AG10803 (cell line): ENCODE measurements at places on chromosomes 4 and X.

GRCh38 chr4:135120195-135120594 lies 918.6 kb upstream of the PABPC4L start:
- DNase-seq, result no peak

GRCh38 chrX:100098660-100099375 lies 311.3 kb downstream of the PCDH19 start:
- peak; percentile 66 for DNase-seq

- DNase-seq, result no peak
Measured at GRCh38 chr4:59936566-59936965, 1263.6 kb upstream of the ADGRL3 start.

GRCh38 chr4:47819178-47819577 lies 18.7 kb downstream of the CORIN start:
- no peak for DNase-seq

DNA sequence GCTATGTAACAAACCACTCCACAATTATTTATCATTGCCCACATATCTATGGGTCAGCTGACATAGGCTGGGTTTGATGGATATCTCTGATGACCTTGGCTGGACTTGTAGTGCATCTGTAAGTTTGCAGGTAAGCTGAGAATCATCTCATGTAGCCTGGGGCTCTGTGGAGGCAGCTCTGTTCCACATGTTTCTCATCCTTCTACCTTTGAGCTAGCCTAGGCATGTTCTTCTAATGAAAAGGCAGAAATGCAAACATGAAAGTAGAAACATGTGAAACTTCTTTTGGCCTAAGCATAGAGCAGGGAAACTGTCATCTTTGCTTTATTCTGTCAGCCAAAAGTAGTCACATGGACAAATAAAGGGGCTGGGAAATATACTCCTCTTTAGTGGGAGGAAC lies 18.2 kb downstream of the MRPL1 start:
- DNase-seq, result no peak
